Foreskin keratinocyte (primary cell): ENCODE measurements at places on chromosomes 6 and 20. TPM values are rescaled to one million over a fixed set of nuclear protein-coding genes. Genes with fewer than 3 reads are reported as not detected.

- peak; percentile 31 for DNase-seq
These were observed 159.8 kb downstream of the TFAP2C start for GRCh38 chr20:56788671-56789610.

DNA sequence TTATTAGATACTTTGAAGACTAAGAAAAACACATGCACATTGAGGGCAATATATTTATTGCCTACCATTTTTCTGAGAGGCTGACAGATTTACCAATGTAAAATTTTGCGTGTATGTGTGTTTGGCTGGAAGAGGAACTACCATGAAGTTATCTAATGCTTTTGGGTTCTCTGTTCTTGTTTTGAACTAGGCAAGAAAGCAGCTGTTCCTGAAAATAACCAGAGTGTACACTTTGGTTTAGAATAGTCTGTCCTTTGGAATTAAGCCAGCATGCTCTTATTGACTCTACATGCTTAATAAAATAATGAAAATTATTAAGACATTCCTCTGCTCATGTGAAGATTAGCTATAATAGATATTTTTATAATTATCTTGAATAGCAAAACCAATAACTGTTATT lies 129.2 kb downstream of the MYB start:
- no peak for DNase-seq

DNA sequence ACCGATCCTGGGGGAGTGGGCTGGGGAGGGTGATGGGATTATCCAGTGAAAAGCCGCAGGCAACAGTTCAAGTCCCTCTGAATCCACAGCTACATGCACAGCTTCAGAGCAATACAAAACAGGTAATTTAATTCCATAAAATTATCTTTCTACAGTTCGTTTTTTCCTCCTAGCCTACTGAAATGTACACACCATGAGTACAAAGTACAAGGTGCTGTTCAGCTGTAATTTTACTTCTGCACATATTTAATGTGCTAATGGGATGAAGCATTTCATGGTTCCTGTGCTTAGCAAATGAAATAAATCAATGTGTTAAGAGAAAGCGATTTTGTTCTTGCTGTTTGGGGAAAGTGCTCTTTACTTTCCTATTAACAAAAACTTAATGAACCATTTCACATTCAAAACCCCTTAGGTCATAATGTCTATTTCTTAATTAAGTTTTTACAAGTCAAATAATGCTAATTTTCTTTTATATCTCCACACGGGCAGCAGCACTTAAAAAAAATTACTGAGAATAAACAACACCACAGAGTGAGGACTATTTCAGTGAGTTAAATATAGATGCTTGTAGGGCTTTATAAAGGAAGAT lies 71.8 kb downstream of the INSM1 start:
- no peak for DNase-seq

- peak; percentile 56 for DNase-seq
These were observed 21.0 kb upstream of the FYN start for GRCh38 chr6:111894272-111894671.

GRCh38 chr6:34090529-34090928 lies 55.4 kb downstream of the GRM4 start:
- DNase-seq = no peak

- no peak for DNase-seq
These were observed 293.3 kb downstream of the SYNE1 start for GRCh38 chr6:152343735-152344360.

DNA sequence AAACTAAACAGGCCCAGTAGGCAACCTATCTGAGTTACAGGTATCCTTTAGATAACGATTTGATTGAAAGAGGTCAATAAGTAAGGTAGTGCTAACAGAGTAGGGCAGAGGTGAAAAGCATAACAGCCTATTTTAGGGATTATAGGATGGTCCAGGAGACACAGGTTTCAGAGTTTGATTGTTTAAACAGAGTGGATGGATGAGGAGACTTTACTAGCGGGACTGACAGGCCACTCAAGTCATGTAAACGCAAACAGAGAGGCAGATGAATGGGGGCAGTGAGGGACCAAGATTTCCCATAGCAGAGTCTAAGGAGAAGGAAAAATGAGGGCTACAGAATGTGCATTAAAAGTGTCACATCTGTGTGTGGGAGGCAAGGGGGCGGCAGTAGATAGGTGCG lies 4.8 kb downstream of the NEDD9 start:
- DNase-seq = no peak

The ULBP1 gene
- polyA plus RNA-seq = 0.93 and 2.9 TPM in 2 replicates

The NKAPL gene
- 1.4 and 1.8 TPM in 2 replicates for polyA plus RNA-seq

The PRPH2 gene
- 0.02 TPM in 1 of 2 replicates, not detected in the other for polyA plus RNA-seq

The SALL4 gene
- 0.10 and 0.29 TPM in 2 replicates for polyA plus RNA-seq

The HLA-DPB1 gene
- 3.7 TPM in 1 of 2 replicates, not detected in the other for polyA plus RNA-seq

The WFDC12 gene
- 0.35 and 0.36 TPM in 2 replicates for polyA plus RNA-seq
